ENCODE measurements at places on chromosomes 3 and 15.

DNA sequence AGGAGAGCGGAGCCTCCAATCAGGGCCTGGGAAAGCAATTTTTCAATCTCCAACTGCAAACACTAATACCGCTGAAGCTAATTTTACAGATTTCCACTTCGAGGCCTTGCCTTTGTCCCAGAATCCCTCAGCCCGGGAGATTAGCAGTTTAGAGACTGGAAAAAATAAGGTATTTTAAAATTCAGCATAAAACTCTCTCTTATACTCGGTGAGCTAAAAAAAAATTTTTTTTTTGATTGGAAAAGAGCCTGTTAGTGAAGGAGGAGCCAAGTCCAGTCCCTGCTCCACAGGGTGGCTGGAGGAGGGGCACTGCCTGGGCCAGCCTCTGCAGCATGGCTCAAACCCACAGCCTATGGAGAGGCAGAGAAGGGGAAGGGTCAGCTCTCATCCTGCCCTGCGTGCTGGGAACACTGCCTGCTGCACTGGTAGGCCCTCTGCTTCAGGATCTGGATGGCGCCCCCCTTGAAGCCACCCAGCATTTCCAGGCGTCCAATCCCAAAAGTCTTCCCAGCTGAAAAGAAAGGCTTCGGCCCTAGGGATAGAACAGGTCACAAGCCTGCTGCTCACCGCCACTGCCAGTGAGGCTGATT lies 48.9 kb downstream of the CACNA2D2 start:
- DNase-seq = no peak

GRCh38 chr3:128624526-128625138 lies 26.0 kb downstream of the RPN1 start:
- DNase-seq = no peak

GRCh38 chr3:124381575-124382333 lies 348.5 kb upstream of the UMPS start:
- DNase-seq = no peak

DNA sequence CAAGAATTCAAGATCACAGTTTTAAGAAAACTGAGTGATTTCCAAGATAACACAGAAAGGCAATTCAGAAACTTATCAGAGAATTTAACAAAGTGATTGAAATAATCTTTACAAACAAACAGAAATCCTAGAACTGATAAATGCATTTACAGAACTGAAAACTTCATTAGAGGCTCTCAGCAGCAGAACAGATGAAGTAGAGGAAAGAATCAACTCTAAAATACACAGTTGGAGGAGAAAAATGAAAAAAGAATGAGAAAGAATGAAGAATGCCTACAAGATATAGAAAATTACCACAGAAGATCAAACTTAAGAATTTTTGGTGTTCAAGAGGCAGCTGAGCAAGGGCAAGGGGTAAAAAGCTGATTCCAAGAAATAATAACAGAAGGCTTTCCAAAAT lies 168.8 kb downstream of the POLR2M start:
- no peak for DNase-seq

GRCh38 chr3:194879126-194879877 lies 193.6 kb downstream of the FAM43A start:
- no peak for DNase-seq

GRCh38 chr3:25916321-25916720 lies 126.4 kb downstream of the OXSM start:
- no peak for DNase-seq

GRCh38 chr3:98482717-98483482 lies 14.6 kb upstream of the OR5K2 start:
- DNase-seq = no peak

DNA sequence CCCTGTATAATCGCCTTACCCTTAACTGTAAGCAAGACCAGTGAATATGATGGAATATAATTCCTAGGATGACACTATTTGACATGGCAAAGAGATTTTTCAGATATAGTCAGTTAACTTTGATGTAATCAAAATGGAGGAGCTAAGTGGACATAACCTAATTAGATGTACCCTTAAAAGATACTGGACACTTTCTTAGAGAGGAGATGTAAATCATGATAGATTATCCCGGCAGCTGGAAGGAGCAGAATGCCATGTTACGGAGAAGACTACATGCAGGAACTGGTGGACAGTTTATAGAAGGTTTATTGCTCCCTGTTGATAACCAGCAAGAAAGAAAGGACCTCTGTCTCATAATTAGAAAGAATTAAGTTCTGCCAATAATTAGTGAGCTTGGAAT lies 1142.9 kb downstream of the SI start:
- DNase-seq = no peak

DNA sequence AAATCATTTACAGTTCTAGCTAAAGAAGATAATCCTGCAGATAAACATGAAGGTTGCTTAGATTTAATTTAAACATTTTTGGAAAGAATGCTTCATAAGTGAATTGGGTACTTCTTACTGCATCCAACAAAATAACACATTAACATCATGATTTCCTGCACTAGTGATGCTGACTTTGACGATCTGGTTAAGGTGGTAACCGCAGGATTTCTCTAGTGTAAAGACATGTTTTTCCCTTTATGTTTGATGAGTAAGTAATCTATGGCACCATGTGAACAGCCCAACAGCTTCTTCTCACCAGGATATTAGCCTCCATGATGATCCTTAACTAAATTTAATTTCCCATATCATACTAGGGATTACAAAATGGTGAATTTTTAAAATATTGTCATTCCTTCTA lies 14.1 kb downstream of the SPPL2A start:
- no peak for DNase-seq

DNA sequence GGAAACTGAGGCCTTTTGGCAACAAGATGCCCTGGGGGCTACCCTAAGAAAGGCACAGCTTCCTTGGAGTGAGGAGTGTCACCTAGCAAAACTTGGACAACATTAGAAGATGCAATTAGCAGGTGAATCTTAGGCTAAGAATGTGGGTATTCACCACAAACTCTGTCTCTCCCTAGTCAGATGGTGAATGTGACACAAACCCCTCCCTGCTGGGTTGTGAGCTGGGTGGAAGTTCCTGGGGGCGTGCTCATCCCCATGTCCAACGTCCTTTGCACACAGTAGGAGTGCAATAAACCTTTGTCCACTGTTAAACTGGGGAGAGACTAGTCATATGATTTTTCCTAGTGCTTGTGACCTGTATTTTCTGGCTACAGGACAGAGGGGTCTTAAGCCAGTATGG lies 67.1 kb upstream of the SH3GL3 start:
- DNase-seq = no peak

GRCh38 chr3:72042397-72043203 lies 257.7 kb upstream of the PROK2 start:
- DNase-seq = peak; percentile 77

DNA sequence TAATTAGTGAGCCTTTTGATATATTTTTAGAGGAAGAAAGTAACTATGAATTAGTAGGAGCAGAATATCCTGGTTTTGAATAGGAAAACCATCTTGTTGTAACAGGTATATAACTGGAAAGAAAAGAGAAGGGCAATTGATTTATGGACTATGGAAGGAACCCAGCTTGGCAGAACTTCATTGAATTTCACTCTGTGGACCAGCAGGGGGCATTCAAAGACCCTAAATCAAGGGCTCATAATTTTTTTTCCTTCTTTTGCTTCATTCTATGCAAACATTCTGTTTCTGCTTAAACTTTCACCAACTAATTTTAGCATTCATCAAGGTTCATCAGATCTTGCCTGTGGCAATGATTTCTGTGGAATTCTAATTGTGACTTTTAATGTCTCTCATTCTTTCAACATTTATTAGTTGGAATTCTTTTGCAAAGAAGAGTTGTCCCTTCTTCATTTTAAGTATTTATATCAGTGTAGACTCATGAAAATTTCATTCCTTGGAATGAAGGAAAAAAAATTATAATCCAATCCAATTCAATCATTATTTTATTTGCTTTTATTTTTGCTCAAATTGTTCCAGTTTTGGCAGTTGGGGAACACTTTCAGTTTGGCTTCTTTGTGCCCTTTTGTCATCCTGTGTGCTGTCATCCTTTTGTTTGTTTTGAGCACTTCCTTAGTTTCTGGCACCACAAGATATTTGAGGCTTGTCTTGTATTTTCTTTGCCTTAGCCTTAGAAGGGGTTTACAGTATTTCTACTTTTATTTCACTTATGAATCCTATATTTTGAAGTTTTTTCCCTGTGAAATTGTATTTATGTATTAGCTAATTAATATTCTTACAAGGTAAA lies 30.4 kb downstream of the NXPE3 start:
- no peak for DNase-seq

- DNase-seq = no peak
These were observed 4.6 kb downstream of the SATB1 start for GRCh38 chr3:18420555-18420954.
